ENCODE measurements at places on chromosomes 11 and 22. TPM values are rescaled to one million over a fixed set of nuclear protein-coding genes. Genes with fewer than 3 reads are reported as not detected.

The LUZP2 gene
- not detected for total RNA-seq

The INPP5J gene
- total RNA-seq = 0.18 TPM

The OR56A3 gene
- total RNA-seq = not detected

The KIRREL3 gene
- total RNA-seq = not detected

DNA sequence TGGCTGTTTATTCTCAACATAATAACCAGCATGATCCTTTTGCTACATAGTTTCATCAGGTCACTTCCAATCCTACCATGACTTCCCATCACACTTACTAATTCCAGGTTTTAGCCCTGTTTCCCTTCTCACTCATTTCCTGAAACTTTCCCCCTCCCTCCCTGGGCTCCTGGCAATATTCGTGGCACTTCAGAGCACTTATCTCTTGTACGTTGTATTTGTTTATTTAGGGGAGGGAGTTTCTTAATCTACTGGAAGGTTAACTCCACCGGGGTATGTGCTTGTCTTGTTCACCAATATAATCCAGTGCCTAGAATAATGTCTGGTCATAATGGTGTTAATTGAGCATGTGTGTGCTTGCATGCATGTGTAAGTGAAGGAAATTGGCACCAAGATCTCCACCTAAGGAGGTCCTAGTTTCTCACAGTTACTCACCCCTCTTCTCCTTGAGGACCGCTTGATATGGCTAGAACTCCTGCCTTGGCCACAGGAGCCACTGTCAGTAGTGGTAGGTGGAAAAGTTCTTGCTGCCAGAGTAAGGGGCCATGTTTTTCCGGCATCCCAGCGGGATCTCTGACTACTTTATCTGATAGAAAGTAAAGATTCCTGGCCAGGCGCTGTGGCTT, 11.7 kb downstream of the EIF3L start:
- no peak for DNase-seq

GRCh38 chr11:119363081-119363850, 16.8 kb upstream of the MFRP start:
- DNase-seq = no peak

- peak; percentile 43 for DNase-seq
Observed at GRCh38 chr11:44556735-44557409, 8.6 kb upstream of the CD82 start.

DNA sequence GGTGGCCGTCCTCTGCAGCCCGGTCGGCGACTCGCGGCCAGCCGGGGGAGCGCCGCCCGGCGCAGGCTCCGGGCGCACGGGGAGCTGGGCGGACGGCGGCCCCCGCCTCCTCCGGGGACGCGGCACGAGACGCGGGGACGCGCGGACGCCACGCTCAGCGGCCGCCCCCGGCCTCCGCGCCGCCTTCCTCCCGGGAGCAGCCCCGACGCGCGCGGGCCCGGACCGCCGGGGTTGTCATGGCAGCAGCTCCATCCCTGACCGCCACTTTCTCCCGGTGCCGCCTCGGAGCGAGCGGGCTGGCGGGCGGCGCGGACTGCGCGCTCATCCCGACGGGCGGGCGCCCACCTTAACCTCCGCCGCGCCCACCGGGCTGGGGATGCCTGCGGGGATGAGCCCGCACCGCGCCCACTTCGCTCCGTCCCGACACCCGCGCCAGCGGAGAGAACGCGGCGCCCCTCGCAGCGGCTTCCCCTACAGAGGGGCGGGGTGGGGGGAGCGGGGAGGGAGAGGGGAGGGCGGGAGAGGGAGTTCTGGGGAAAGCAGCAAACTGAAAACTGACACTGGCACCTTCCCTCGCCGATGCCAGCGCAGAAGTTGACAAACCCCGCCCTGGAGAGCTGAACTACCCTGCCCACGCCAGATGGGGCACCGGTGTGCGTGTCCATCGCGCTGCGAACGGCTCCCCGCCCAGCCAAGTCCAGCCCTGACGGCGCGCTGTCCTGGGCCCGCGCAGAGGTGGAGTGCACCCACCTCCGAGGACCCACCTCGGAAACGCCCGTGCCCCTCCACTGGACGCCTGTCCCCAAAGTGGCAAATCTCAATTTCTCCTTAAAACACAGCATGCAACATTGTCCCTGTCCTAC, 588.4 kb downstream of the OPCML start:
- no peak for DNase-seq

DNA sequence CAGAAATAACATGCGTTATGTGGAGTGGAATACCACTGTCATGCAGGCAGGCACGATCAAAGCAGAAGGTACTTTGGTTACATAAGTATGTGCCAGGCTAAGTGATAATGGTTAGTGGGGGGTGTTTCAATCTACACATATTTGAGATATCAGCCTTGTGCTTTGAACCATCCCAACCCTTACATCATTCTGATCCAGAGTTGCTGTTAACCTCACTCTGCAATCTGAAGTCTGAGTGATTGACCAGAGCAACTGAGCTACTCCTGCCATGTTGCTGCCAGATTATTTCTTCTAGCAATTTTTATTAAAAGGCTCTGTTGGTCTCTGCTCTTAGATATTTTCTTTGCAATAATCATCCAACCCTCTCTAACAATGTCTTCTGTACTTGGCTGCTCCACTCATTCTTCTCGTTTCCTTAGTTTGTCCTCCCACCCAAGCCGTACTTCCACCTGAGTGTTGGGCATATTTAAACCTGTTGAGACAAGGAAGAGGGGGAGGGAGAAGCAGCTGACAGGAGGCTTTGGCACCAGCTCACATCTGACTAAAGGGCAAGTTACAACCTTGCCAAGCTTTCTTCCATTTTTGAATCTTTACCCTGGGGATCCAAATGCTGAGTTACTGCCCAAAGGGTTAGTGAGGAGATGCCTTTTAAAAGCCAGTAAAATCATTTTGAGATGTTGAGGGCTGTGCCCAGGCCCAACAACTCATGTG, 114.1 kb upstream of the SESN3 start:
- DNase-seq = no peak

GRCh38 chr22:50670513-50670912, 2.1 kb upstream of the SHANK3 start:
- DNase-seq = no peak

GRCh38 chr11:93895106-93895862, 44.9 kb upstream of the VSTM5 start:
- no peak for DNase-seq

DNA sequence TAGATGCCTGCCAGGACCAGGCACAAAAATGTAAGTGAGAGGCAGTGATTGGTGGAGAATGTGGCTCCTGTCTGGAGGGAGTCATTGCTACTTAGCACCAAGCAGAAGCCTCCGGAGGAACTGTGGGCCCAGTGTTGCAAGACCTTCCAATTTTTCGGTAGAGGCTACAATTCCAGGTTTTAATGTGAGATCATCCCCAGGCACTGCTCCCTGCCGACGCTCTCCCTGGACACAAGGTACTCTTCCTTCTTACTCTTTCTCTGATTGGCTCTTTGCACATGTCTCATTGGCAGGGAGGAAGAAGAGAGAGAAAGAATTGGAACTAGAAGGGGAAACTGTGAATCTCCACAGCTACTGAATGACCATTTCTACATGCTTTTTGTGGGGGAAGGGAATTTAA, 53.7 kb upstream of the EP300 start:
- no peak for DNase-seq

GRCh38 chr11:85769771-85770170, 41.2 kb downstream of the SYTL2 start:
- DNase-seq = no peak
